ENCODE measurements at places on chromosomes 1 and 21.

- no peak for DNase-seq
Measured at GRCh38 chr21:35046263-35046624, 2.9 kb downstream of the RUNX1 start.

DNA sequence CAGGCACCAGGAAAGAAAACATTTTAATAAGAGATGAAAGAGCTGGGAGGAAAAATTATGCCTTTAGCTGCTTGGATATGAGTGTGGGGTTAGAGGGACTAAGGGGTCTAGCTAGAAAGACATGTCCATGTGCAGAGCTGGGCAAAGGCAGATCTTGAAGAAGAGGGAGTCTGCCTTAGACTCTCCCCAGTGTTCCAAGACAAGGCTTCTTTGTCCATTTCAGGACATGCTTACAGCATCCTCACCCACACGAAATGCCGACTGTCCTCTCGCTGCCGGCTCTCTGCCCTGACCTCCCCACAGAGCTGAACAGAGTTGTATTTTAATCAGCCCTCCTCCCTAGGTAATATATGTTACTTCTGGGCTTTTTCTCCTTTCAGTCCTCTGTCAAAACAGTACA is 100.7 kb upstream of the ATP1B1 start:
- no peak for DNase-seq

- no peak for DNase-seq
Measured at GRCh38 chr21:46181953-46182547, 2.2 kb downstream of the SPATC1L start.

- no peak for DNase-seq
Measured at GRCh38 chr21:26958788-26959187, 8.1 kb downstream of the ADAMTS5 start.

DNA sequence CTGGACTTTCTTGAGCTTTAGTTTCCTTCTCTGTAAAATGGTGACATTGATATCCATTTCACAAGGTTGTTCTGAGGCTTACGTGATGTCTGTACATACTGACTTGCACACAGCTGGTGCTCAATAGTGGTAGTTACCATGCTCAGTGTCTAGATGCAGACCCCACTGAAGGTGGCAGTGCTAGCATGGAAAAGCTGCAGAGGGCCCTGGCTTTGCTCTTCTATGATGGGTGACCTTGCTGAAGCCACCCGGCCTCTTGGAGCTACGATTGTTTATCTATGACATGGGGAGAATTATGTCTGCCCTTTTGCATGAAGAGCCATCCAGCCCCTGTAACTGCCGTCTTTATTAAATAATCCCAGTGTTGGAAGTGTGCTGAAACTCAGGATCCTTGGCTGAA is 131.8 kb downstream of the PLXNA2 start:
- DNase-seq: no peak

GRCh38 chr21:36347962-36348328 is 27.9 kb downstream of the MORC3 start:
- no peak for DNase-seq

GRCh38 chr1:18118078-18118477 is 10.5 kb downstream of the IGSF21 start:
- DNase-seq: peak; percentile 48

- no peak for DNase-seq
Measured at GRCh38 chr21:44800971-44801467, 601 bp downstream of the UBE2G2 start.

DNA sequence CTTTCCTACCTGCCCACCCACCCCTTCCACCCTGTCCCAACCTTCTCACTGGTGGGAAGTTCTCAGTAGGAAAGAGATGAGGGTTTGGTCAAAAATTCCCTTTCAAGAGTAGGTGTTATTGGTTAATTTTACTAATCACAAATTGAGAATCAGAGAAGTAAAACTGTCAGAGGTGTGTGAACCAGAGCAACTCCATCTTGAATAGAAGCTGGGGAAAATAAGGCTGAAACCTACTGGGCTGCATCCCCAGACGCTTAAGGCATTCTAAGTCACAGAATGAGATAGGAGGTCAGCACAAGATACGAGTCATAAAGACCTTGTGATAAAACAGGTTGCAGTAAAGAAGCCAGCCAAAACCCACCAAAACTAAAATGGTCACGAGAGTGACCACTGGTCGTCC is 11.5 kb downstream of the PLA2G2D start:
- DNase-seq: no peak

GRCh38 chr1:48903291-48903690 is 126.6 kb upstream of the BEND5 start:
- no peak for DNase-seq

DNA sequence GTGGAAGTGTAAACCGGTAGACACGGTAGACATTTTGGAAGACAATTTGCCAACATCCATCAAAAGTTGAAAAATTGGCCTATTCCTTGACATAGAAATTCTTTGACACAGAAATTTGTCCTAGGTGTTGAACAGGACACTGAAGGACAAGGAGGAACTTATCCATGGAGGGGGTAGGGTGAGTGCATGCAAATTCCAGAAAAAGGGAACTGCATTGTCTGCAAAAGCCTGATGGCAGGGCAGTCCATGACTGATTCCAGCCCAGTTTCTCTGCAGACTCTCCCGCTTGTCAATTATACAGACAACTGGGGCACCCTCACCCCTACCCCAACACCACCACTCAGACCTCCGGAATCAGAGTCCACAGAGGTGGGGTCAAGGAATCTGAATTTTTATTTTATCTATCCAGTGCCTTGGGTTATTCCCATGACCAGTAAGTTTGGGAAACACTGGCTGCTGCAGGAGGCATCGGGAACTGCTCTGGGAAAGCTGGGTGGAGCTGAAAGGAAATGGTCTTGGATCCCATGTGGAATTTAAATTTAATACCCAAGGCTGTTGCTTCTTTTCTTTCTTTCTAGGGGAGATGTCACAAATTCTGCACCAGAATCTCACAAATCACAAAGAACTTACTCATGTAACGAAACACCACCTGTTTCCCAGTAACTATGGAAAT is 103.3 kb upstream of the SLC45A1 start:
- DNase-seq: no peak

DNA sequence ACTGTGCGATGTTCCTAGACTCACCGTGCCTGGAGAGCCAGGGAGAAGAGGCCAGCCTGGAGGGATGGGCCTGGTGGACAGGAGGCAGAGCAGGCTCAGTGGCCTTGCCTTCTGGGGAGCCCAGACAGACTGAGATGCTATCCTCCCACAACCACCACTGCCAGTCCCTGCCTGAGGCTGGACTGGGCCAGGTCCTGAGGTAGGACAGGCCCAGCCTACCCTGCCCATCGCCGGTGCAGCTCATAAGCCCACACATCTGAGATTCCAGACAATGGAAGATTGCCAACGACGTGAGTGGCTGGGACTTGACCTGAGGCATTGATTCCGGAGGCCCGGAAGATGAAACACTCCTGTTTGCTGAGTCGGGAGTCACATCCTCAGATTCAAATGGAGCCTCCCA is 5.8 kb downstream of the CLEC20A start:
- DNase-seq: no peak

DNA sequence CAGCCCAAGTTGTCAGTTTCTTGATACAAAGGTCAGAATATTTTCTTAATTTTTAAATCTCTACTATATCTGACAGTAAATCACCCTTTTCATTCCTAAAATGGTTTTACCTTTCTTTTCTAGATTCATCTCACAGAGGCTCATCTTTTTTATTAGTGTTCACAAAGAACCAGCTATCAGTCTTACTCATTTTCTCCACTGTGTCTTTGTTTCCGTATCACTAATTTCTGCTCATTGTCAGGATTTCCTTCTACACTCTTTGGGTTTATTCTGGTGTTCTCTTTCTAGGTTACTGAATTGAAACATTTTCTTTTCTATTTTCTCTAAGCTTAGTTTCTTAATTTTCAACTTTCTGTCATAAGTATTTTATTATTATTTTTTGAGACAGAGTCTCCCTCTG is 8.7 kb downstream of the AGPAT3 start:
- DNase-seq: no peak

DNA sequence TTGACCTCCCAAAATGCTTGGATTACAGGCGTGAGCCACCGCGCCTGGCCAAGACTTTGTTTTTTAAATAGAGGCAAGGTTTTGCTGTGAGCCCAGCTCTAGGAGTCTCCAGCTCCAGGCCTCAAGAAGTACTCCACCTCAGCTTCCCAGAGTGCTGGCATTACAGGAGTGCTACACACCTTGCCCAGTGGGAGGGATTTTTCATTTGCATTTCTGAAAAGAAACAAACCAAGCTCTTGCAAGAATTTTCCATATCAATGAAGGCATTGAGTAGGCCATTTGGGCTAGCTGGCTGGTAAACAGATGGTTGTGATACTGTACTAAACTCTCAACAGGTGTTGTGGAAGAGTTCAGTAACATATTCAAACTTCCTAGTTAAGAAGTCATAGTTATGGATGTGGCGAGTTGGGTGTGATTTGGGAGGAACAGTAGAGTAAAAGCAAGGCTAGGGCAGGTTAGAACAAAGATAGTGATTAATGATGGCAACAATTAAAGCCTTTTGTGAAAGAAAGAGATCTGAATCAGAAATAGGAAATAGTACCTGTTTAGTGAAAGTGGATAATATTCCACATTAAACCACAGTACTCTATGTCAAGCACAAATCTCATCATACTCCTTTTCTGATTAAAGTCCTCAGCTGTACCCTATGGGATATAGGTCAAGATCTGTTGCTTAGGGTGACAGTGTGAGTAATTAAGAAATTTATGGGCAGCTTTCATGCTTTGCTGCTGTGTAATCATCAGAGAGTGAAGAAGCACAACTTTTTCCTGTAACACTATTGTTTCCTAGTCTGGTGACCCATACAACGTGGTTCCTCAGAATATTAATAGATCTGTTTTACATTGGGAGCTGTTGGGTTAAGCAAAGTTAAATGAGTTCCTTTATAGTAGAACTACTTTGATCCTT is 10.7 kb downstream of the AKIRIN1 start:
- DNase-seq: no peak

- DNase-seq: peak; percentile 13
Measured at GRCh38 chr1:53663529-53664300, 75.2 kb downstream of the GLIS1 start.

GRCh38 chr21:34916446-34916845 is 132.7 kb downstream of the RUNX1 start:
- no peak for DNase-seq

GRCh38 chr1:75616436-75617433 is 5.8 kb upstream of the SLC44A5 start:
- no peak for DNase-seq

DNA sequence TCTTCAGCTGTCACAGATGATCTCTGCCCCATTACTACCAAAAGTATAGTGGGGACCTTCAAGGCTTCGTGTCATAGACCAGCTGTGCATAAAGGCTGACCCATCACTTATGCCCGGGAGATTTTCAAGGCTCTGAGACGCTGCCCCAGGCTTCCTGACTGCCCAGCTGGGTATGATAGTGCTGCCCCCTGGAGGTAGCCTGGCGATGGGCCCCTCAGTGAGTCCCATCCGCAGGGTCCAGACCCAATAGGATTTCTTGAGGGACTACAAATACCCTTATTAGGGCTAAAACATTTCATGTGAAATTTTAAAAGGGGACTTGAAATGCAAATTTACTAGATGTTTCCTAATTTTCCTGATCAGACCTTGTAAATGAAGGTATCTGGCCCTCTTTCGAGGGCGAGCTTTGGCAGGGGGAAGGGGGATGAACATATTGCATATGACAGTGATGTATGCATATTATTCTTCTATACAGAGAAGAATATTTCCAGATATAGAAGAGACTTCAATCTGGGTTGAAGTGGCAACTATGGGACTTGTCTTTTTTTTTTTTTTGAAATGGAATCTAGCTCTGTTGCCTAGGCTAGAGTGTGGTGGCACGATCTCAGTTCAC is 11.7 kb upstream of the FCMR start:
- DNase-seq: no peak

DNA sequence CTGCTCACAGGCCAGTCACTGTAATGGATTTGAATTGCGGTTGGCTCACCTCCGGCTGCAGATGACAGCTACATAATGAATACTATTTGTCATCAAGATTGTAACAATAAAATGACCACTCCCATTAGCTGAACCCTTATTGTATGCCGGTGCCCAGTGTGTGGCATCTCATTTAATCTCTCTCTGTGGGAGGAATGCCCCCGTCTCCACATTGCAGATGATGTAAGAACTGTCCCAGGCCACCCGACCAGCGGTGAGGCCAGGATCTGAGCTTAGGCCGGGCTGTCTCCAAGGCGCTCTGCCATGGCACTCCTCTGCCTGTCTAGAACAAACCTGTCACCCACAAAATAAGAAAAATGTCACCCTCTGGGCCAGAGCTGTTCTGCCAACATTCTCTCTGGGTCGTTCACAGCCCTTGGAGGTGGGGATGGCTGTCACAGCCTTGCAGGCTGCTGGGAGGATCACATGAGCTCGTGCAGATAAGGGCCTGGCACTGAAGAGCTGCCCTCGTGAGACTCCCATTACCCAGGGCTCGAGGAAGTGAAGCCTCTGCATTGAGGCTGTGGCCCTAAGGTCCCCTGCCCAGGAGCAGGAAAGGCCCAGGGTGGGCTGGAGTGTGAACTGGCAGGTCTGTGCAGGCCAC is 52.7 kb downstream of the ECE1 start:
- no peak for DNase-seq

DNA sequence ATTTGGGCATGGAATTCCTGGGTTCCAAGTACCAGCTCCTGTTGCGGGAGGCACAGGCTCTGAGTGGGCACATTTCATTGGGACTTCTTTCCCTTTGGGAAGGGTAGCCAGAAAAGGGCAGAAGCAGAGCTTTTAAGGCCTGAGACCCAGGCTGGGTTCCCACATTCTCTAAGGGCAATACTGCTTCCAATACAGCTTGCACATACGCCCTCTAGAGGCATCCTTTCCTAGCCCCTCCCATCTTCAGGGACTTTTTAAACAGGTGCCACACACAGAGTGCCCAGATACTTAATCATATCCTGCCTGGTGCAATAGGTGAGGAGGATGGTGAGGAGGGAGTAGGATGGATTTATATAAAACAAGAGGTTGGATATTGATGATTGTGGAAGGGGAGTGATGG is 5.7 kb downstream of the GPR88 start:
- no peak for DNase-seq

GRCh38 chr21:43864962-43865539 is at the start of gene AGPAT3:
Gene AGPAT3, plus strand, starts transcription at chr21:43865223. Its CDS starts 94,459 bp downstream, at chr21:43959682.
- peak; percentile 42 for DNase-seq

GRCh38 chr1:44988531-44989156 is 2.2 kb upstream of the EIF2B3 start:
- DNase-seq: no peak

- DNase-seq: no peak
Measured at GRCh38 chr21:45041984-45042663, 32.3 kb upstream of the ADARB1 start.

- no peak for DNase-seq
Measured at GRCh38 chr1:145805057-145805456, 18.8 kb downstream of the RNF115 start.

DNA sequence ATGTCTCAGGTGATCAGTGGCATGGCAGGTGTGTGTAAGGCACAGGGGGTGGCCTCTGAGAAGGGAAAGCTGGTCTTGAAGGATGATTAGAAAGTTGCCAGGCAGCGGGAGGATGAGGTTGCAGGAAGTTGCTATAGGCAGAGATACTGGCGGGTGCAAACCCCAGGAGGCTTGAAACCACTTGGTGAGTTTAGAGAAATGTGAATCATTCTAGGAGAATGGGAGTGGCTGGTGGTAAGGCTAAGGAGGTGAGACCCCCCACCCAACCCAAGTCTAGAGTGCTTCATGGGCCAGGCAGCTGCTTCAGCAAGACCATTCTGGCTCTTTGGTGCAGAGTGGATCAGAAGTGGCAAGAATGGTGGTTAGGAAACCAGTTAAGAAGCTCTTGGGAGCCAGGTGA is 9.0 kb downstream of the SH2D2A start:
- DNase-seq: no peak
